ENCODE measurements at places on chromosomes 4 and X. TPM values are rescaled to one million over a fixed set of nuclear protein-coding genes. Genes with fewer than 3 reads are reported as not detected.
A peak's percentile ranks its signal among the peaks of the same experiment; 100 is the strongest.

- DNase-seq = no peak
Measured at GRCh38 chr4:155696726-155697125, 30.1 kb downstream of the GUCY1A1 start.

DNA sequence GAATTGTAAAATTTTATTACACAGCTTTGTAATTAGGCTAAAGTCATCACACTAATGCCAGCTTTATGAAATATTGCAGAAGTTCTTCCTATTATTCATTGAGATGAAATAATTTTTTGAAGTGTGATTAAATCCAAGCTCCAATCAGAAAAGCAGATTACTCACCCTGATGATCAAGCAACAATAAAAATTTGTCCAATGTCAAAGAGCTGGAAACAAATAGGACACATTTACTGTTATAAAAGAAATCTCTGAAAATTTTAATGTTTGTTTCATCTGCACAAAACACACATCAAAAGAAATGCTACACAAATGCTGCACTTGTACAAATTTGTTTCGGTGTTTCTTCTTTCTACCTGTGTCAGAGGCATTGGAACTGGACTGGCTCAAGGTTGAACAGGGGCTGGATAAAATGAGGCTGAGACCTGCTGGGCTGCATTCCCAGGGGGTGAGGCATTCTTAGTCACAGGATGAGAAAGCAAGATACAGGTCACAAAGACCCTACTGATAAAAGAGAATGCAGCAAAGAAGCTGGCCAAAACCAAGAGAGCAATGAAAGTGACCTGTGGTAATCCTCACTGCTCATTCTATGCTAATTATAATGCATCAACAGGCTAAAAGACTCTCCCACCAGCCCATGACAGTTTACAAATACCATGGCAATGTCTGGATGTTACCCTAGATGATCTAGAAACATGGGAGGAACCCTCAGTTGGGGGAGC is 78.3 kb downstream of the GASK1B start:
- DNase-seq = no peak

- no peak for DNase-seq
Measured at GRCh38 chrX:119624417-119624816, 18.2 kb upstream of the NKRF start.

DNA sequence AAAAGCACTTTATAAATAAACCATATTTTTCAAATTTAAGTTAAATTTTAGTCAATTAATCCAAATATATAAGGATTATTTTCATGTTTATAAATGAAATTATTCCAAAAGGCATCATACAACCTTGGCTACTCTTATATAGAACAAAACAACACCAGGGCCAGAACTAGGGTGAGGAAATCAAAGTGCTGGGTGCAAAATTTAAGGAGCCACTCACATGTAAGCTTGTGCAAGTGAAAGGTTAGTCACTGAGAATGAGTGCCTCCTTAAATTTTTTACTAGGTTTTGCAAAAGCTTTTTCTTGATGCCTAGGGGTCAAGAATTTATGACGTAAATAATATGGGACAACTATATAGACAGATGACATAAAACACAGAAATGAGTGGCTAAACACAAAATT is 83.4 kb upstream of the COX18 start:
- DNase-seq = no peak

DNA sequence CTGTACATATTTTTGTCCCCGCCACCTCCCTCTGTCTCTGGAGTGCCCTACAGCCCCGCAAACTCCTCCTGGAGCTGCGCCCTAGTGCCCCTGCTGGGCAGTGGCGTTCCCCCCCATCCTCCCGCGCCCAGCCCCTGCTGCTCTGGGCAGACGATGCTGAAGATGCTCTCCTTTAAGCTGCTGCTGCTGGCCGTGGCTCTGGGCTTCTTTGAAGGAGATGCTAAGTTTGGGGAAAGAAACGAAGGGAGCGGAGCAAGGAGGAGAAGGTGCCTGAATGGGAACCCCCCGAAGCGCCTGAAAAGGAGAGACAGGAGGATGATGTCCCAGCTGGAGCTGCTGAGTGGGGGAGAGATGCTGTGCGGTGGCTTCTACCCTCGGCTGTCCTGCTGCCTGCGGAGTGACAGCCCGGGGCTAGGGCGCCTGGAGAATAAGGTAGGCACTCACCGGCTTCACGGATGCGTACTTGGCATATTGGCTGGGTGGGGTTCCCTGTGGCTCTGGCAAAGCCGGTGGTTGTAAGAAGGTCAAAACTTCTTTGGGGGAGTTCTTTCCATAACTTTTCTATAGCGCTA is 653 bp downstream of the HHIP start:
- peak; percentile 32 for DNase-seq

GRCh38 chr4:40316333-40316781 is 18.8 kb upstream of the CHRNA9 start:
- peak; percentile 86 for DNase-seq

DNA sequence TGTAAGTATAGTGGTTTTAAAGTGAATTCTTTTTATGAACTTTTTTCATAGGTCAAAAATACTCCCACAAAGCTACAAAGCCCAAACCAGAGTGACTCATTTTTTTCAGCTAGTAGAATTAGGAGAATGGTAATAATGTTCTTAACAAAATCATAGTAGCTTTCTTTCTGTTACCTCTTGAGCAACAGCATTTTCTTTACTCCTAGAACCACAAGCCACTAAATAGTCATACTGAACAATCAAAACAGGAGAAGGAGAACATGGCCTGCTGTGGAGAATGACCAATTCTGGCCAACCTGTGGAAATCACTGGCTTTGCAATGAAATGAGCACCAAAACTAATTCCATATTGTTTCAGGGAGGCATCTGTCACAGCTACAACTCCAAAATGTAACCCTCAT is 112.9 kb downstream of the AMMECR1 start:
- no peak for DNase-seq

- no peak for DNase-seq
Measured at GRCh38 chrX:37783305-37783704, 3.4 kb downstream of the CYBB start.

DNA sequence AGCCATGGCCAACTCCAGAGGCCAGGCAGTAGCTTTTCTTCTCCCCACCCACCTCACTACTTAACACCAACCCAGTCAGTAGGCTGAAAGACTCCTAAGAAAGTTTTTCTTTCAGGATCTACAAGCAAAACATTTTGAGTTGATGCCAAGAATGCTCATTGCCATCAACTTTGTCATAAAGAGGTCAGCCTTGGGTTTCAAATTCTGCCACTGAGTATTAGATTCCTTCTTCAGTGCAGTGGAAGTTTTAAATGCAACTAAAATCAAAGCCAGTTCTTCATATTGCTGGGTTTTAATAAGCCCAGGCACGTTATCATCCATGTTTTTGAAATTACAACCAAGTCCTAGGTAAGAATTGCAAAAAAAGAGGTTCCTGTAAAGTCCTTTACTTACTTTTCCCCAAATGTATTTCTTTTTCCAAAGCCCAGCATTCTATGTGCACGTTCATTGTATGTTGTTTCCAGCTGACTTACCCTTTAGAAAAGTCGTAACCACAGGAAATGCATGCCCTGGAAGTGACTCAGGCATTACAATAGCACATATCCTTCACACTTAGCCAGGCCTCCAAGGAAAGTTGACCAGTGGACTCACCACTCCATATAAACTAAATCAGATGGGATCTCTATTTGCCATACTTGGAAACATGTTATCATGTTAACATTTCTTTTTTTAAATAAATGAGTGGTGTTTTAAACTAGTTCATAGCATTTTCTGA is 229.9 kb downstream of the SOX3 start:
- no peak for DNase-seq

DNA sequence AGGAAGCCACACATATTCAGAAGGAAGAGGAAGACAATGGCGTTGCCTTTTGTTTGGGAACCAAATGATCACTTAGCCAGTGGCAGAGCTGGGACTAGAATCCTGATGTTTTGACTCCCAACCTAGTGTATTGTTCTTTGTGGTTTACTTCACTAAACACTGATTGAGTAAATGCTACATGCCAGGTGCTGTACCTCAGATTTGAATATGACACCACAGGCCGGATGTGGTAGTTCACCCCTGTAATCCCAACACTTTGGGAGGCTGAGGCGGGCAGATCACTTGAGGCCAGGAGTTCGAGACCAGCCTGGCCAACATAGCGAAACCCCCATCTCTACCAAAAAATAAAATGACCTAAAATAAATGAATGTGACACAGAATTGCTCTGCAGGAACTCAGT is 8.4 kb downstream of the NDUFA1 start:
- no peak for DNase-seq

- DNase-seq = no peak
Measured at GRCh38 chr4:98446499-98447375, 185.6 kb downstream of the RAP1GDS1 start.

DNA sequence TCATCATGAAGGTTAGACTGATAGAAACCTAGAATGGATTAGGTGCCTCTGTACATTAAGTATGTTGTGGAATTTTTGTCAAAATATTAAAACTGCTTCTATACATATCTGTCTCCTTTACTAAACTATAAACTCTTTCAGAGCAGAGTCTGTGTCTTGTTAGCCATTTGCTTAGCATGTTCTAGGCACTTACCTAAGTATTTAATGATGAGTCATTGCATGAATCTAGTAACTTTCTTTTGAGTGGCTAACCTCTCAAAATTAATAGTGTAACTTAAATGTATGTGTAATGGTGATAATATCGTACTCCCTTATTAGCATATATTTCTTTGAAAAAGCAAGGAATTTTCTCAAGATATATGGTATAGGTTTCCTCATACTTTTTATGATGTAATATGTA is 57.8 kb downstream of the RAP1GDS1 start:
- no peak for DNase-seq

DNA sequence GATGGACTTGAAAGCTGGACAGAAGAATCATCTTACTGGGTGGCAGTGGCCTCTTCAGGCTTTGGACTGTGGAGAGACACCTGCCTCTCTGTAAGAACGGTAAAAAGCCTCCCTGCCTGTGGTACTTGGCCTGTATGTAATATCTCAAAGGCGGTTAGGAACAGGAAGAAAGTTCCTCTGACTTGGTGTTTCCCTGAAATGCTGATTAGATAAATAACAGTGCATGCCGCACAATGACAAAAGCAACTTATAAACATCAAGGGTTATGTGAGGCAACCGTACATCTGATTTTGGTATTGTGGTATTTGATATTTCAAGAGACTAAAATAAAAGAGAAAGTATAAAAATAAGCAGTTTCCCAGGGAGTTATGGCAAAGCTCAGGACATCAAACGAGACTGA is 92.4 kb upstream of the SORBS2 start:
- DNase-seq = no peak

GRCh38 chrX:31551913-31552312 is 480.1 kb upstream of the FTHL17 start:
- no peak for DNase-seq

DNA sequence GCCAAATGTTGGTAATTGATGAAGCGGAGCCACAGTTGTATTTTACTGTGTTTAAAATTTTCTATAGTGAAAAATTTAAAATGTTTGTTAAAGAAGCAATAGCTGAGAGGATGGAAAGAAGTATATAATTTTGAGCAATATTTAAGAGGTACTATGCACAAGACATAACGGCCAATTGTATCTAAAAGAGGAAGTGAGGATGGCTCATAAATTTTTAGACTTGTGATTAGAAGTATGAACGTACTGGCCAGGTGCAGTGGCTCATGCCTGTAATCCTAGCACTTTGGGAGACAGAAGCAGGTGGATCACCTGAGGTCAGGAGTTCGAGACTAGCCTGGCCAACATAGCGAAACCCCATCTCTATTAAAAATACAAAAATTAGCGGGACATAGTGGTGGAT is 12.7 kb upstream of the HHIP start:
- no peak for DNase-seq

- no peak for DNase-seq
Measured at GRCh38 chrX:106397788-106398538, 213.8 kb upstream of the RADX start.

DNA sequence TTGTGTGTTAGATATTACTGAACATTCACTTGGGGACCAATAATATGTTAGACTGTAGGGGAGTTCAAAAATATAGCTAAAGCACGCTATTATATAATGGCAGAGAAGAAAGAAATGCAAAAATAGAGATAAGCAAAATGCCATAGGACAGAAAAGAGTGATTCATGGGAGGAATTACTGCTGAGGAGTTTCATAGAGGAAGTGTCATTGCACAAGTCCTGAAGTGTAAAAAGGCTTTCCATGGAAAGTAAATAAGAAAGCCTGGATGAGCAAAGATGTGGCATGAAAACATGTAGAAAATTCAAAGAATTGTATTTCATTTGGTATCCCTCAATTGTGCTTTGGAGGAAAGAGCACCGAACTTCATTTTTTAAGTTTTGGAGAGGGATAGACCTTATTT is 14.5 kb downstream of the HMGB2 start:
- DNase-seq = no peak

DNA sequence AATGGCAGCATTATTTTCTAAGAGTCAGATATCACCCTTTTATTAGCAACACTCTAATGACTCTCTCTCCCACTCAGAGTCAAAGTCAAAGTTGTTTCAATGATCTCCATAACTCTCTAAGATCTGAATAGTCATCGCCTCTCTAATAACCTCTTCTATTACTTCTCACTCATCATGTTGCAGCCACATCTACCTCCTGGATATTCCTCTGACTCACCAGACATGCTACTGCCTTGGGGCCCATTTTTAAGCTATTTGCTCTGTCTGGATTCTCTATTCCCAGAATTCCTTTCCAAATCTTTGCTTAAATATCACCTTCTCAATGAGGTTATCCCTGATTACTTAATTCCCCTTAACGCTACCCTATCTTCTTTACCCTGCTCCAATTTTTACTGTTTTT is 391.8 kb upstream of the MAGEB16 start:
- DNase-seq = no peak

DNA sequence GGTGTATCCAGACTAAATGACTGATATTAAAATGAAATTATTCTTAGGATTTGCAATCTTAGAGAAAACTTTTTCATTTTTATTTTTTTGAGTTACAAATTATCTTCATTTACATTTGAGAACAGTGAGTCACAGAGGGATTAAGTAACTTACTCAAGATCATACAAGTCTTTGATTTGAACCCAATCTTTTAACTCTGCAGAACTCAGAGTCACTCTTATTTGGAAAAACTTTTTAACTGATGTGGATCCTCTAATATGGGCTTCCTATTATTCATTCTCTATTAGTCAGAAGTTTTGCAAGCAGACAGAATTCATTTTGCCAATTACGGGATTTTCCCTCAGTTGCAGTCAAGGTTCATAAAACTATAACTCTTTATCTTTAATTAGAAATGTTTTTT is 20.1 kb downstream of the HPRT1 start:
- no peak for DNase-seq

Gene REELD1
- not detected for polyA plus RNA-seq

Gene SMIM10L2A
- 2.2 TPM for polyA plus RNA-seq

Gene SPOCK3
- 3.7 TPM for polyA plus RNA-seq

Gene NUP54
- polyA plus RNA-seq = 39.4 TPM

Gene WDR45
- polyA plus RNA-seq = 43.5 TPM

Gene FAM149A
- not detected for polyA plus RNA-seq

Gene ADGRG4
- 0.03 TPM for polyA plus RNA-seq

Gene CPE
- polyA plus RNA-seq = 57.7 TPM

All from muscle of arm (tissue), 14 donors.